Stimulated activated CD4-positive, alpha-beta T cell treated with anti-CD3 and anti-CD28 coated beads, Interleukin-1b, Interleukin-23, amount 100 ng/mL, for 1 hour (primary cell): ENCODE measurements at places on chromosomes 12 and 14.

DNA sequence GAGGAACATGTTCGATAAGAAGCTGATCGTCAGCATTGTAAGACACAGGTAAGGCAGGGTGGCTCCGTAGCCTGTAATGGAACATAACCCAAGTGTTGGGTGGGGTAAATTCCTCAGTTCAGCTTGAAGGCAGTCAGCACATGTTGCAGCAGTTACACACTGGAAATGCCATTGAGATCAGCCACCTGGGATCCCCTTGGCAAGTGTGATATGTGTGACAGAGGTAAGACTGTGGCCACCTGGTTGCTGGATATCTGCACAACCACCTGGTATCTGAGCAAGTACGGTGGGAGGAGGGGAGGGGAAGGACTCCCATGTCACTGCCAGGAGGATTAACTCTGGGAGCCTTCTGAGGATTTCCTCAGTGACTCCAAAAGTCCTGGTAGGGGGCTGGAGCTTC is 158.0 kb upstream of the CAND1 start:
- DNase-seq, result no peak

- no peak for DNase-seq
Observed at GRCh38 chr12:79194595-79194994, 330.0 kb downstream of the SYT1 start.

DNA sequence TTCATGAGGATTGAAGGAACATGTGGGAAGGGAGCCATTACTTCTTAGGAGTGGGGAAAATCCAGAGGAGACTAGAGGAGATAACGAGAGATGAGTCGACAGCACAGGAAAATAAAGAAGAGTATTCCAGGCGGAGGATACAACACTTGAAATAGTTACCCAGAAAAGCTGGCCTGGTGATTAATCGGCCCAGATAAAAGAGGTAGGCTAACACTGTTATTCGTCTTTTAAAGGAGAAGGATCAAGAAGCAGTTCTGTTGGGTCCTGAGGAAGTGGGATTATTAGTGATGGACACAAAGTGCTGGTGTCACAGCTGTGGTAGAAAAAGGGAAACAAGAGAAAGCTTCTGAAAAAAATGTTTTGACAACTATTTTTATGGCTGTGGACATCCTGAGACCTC is 425.3 kb downstream of the ZFP36L1 start:
- DNase-seq, result no peak

- no peak for DNase-seq
Observed at GRCh38 chr14:35123388-35123703, 994 bp downstream of the PRORP start.

GRCh38 chr12:64716839-64717455 is 42.3 kb downstream of the GNS start:
- no peak for DNase-seq

- no peak for DNase-seq
Observed at GRCh38 chr14:52279408-52279807, 11.9 kb downstream of the PTGDR start.

- no peak for DNase-seq
Observed at GRCh38 chr12:41288142-41288811, 100.2 kb downstream of the PDZRN4 start.

DNA sequence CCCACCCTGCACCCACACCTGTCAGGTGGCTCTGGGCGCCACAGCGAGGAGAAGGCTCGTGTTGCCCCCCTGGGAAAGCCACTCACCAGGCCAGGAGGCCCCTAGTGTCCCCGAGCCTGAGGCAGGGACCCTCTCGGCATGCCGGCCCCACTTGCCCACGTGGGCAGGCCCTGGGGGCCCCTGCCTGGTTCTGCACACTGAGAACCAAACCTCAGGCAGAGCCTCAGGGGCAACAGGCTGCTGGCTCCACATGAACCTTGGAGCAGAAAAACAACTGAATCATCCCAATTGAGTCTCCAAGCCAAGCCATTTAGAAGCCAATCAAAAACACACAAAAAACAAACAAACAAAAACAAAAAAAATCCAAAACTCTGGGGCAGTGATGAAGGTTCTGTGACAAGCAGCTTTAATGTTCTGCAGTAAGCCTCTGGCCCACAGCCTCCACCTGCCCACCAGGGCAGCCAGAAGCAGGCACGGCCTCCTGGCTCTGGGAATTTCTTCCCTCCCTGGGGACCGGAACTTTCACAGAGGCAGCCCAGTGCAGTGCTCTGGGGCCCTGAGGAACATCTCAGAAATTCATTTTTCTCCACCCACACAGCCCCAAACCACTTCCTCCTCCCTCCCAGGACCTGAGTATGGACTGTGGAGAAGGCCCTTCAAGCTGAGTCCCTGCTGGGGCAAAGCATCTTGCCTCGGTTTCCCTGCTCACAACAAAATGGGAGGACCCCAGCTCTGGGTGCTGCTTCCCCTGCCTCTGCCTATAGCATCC is 90.2 kb downstream of the CHGA start:
- no peak for DNase-seq

DNA sequence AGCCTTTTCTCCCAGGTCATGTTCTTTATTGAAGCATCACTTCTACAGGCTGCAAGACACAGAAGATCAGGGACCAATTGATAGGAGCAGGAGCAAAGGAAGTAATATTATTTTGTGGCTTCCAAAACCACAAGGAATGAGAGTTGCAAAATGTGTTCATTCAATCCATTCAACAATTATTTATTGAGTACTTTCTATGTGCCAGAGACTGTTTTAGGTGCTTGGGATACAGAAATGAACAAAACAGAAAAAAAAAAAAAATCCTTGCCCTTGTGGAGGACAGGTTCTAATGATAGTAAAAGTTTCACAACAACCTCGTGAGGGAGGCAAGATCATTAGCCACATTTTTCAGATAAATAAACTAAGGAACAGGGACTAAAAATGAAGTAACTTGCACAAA is 20.1 kb upstream of the DACT1 start:
- DNase-seq, result no peak

- DNase-seq, result no peak
Observed at GRCh38 chr12:13124656-13125505, 21.4 kb upstream of the GSG1 start.

DNA sequence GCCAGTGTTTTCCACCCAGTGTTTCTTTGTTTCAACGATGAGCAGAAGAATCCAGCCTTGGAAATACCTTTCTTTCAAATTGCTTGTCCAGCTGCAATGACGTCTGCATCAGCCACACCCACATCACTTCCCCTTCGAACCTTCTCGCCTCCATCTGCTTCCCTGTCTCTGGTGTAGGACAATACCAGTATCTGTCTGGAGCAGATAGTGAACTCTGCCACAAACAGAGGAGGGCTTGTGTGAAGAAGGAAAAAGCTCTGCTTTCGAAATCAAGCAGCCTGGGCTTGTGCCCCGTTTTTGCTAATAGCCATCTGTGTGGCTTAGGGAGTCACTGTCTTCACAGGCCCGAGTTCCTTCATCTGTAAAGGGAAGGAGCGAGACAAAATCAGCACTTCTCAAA is 415.4 kb downstream of the ZFP36L1 start:
- no peak for DNase-seq

GRCh38 chr14:36998686-36999085 is 173.7 kb downstream of the SLC25A21 start:
- no peak for DNase-seq

DNA sequence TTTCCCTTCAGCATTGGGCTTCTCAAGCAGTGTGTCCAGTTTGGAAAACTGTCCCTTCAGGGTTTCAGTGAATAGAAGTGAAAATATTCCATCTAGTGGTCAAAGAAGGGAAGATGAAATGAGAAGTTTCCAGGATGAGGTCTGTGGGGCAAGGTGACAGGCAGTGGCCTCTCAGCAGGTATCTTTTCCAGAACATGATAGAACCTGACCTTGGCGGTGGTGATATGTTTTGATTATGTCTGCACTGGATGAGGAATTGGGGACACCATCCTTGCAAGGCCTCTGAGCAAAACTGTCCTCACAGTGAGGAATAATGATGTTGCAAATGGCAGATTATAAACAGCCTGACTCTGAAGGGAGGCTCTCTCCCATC is 4.7 kb downstream of the GPX2 start:
- no peak for DNase-seq

DNA sequence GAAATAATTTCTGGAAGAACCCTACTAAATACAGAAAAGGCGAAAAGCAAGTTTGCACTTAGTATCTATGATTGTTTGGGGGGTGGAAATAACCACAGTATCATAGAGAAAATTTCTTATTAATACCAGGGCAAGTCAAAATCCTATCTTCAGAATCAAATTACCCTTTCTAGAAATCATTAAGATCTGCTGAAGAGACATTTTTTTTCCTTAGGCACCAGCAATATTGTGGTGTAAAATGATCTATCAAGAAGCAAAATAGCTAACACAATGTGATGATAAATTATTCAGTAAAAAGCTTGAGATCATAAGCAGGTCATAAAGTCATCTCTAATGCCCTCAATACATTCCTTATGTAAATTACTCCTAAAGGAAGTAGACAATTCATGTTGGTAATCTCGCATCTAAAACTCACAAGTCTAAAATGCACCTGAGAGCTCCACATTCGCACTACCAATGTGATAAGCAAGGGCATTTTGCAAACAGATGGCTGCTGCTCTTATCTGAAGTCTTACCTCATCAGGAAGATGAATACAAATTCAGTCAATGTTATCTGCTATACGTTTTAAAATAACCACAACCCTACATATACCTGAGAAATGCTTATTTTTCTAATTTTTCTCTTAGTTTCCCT is 14.6 kb downstream of the HEATR5A start:
- no peak for DNase-seq

- DNase-seq, result no peak
Observed at GRCh38 chr14:62053188-62053587, 291.0 kb downstream of the SNAPC1 start.

GRCh38 chr12:20410734-20411133 is 42.4 kb downstream of the PDE3A start:
- no peak for DNase-seq

GRCh38 chr14:22531451-22532344 is 57.3 kb downstream of the DAD1 start:
- DNase-seq, result no peak

DNA sequence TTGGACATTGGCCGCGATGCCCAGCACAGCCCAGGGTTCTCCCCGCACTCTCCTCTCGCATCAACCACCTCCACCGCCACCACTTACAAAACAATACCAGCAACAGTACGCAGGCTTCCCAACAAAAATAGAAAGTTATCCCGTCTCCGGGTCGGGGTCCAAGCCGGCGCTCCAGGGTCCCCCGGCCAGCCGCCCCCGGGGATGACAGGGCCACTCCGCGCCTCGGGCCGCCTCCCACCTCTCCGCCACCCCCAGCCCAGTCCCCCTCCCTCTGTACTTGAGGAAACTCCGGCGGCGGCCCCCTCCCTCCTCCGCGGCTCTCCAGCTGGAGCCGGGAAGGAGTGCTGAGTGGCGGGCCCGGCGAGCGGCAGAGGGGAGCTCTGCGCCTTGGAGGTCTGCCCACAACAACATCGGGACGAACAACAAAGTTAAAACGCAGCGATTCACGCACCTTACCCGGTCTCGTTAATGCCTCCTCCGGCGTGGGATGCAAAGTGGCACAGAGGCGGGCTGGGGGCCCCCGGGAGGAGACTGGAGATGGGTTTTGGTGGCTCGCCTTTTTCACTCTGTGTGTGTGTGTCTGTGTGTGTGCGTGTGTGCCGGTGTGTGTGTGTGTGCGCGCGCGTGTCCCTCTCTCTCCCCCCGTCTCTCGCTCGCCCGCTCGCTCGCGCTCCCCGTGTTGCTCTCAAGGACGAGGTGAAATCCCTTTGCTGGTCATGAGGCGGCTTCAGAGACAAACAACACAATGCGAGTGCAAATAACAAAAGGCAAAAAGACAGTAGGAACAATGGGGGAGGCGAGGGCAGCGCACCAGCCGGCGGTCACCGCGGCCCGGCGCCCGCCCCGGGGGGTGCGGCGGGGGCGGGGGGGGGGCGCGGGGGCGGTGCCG is 386.8 kb downstream of the BCAT1 start:
- no peak for DNase-seq

DNA sequence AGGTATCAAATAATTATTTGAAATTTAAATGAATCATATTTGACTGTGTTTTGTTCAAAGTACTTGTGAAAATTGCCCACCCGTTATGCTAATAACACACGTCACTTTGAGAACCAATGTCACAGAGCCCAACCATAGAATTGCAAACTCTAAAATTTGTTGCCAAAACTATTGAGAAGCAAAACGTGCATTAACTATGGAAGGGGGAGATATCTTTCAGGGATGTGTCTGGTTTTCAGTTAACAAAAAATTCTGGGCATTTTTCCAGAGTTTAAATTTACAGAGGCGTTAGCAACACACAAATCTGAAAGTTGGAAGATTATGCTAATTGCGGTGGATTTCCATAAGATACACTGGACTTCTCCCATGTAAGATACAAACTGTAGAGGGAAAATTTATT is 371.8 kb upstream of the E2F7 start:
- no peak for DNase-seq

DNA sequence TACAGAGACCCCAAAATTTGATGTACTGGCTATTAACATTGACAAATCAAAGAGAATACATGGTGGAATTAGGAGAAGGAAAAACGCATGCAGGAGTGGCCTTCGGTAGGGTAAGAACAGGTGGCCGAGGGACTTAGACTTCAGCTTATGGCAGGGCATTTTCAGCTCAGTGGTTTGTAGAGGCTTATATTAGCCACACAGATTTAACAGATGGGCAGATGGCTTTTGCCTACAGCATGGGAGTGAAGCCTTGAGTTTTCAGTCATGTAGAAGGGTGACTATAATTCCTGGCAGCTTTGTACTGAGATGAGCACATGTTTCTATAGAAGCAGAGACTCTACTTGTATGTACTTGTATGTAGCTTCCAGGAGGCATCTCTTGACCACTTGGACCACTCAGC is 40.9 kb upstream of the PLEKHA5 start:
- DNase-seq, result no peak

DNA sequence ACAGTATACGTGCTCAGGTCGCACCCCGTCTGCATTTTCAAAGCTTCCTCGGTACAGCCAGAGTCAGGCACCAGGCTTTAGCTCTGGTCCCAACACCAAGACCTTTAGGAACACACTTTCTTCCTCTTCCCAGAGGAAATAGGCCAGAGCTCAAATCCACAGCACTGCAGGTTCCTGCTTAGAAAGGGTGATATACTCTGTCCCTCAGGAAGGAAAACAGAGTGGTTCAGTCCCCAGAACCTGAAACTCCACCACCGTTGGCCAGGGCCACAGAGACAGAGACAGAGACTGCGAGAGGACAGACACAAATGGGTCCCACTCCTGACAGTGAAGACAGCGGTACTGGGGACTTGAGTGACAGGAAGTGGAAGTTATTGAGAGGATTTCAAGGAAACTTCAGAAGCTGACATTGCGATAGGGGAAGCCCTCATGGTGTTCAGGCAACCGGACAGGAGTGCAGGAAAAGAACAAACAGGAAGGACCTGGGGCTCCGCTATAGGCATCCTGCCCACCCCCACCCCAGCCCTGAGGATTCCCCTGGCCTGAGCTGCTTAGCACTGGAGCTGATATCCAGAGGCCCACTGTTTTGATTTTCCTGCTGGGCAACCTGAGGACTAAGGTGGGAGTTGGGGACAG is 5.5 kb upstream of the KRT8 start:
- DNase-seq, result no peak

GRCh38 chr14:72745546-72745945 is 148.4 kb downstream of the DPF3 start:
- DNase-seq, result no peak

DNA sequence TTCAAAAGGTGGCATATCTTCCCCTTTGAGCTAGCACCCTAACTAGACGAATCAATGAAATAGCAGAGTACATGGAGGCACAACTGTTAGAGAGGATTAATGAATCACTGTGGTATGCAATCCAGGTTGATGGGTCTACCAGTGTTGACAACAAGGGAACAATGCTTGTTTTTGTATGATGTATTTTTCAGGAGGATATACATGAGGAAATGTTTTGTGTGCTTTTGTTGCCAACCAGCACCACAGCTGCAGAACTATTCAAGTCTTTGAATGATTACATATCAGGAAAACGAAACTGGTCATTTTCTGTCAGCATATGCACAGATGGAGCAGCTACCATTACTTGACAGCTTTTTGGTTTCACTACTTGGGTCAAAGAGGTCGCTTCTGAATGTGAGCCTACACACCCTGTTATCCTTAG is 142.6 kb downstream of the GPHN start:
- no peak for DNase-seq
